Suppressor macrophage treated with lipopolysaccharide for 4 hours (primary cell): ENCODE measurements at places on chromosomes 6 and 20.

DNA sequence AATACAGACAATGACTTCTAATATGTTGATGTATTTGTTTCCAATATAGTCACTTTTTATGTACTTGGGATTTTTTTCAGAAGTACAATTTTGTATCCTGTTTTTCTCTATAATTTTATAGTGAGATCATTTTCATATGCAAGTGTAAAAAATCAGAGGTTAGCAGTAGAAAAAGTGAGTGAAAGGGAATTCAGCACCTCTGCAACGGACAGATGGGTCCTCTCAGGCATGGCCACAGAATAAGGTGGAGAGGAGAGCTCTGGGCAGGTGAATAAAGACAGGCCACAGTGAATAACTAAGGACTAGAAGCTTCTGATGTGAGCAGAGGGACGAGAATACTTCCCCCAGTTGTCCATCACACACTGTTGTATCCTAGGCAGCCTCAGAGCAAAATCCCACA is 210.1 kb upstream of the CNR1 start:
- no peak for DNase-seq

DNA sequence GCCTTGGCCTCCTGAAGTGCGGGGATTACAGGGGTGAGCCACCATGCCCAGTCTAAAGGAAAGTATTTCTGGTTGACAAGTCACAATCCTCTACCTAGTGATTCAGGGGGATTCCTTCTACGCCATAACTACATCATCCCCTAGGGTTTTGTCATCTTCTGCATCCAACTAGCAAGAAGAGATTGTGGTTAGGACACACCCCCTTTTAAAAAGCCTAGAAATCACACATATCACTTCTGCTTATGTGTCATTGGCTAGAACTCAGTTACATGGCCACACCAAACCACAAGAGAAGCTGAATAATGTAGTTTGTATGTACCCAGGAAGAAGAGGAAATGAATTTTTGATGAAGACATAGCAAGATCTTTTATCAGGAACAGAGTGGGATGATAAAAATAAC is 14.7 kb upstream of the CHD6 start:
- peak; percentile 85 for DNase-seq

- DNase-seq: no peak
Measured at GRCh38 chr20:58010186-58010585, 218.3 kb downstream of the ANKRD60 start.

DNA sequence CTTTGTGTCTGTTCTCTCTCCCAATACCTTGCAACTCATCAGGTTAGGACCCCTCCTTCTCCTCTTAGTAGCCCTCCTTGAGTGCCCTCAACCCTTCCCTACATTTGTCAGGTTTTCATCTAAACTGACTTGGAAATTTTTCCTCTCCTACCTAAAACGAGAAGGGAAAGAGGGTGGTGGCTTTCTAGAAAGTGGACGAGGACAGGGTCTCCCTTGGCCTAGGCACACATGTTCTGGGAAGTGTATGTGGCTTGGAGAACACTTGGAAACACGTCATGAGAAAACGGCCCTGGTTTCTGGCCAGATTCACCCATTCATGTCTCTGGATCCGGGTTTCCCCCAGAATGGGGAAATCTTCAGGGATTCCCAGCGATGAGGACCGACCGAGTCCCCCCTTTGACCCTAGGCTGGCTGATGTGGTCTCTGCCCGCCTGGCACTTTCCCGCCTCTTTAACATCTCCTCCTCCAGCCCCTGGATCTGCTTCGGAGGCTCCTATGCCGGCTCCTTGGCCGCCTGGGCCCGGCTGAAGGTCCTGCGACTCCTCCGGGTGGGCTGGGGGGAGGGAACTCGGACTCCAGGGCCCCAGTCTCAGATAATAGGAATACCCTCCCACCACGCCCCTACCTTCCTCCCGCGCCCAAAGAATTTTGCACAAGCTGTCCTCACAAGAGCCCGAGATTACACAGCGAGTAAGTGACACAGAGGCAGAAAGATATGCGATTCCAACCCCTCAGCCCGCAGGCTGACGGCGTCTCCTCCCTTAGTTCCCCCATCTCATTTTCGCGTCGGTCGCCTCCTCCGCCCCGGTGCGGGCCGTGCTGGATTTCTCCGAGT is 3.0 kb downstream of the PRSS16 start:
- no peak for DNase-seq

- DNase-seq: peak; percentile 57
Measured at GRCh38 chr6:13496513-13497190, 9.3 kb upstream of the GFOD1 start.
